ENCODE measurements at places on chromosomes 3 and 15.

GRCh38 chr15:44081026-44082013, 113.8 kb downstream of the FRMD5 start:
- DNase-seq: no peak

- DNase-seq: no peak
Measured at GRCh38 chr3:116154389-116154788, 290.9 kb downstream of the LSAMP start.

DNA sequence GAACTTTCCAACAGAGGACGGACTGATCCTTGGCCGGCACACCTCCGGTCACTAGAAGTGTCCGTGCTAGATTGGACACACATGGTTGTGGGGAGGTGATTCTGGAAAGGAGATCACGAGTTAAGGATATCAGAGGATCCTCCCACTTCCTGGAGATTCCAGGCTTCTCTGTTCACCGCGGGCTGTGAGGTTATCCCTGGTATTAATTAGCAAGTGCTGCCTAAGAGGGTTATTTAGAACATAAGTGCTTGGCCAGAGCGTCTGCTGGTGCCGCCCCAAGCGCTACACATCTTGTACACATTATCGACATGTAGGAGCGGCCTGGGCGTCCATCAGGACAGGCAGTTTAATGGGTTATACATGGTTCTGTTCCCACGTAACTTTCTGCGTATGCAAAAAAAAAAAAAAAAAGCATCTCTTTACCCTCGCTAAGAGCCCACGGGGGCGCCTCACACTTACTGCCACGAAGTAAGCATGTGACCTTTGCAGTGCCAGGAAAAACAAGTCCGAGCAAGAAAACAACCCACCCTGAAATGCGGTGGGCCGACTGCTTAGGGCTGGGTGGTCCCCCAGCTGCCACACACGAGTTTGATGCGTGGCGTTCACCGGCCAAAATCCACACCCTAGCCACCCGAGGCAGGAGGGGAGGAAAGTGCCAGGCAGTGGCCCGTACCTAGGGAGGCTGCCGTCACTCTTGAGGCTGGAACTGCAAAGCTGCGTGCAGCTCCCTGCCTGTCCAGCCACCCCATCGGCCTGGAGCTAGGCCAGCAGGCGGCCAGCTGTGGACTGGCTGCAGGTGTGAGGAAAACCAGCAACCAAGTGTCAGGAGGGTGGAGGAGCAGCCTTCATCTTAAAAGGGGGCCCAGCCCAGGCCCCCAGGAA, 78.0 kb downstream of the CPN2 start:
- no peak for DNase-seq

GRCh38 chr15:40495516-40495915, 24.7 kb downstream of the CHST14 start:
- no peak for DNase-seq

- no peak for DNase-seq
Measured at GRCh38 chr15:65346856-65347598, 30.8 kb downstream of the IGDCC3 start.

GRCh38 chr3:46848271-46849044, 14.8 kb downstream of the MYL3 start:
- DNase-seq: no peak

- no peak for DNase-seq
Measured at GRCh38 chr3:130457671-130458070, 59.3 kb upstream of the COL6A6 start.

GRCh38 chr15:36884936-36885635, 215.3 kb downstream of the MEIS2 start:
- DNase-seq: no peak

DNA sequence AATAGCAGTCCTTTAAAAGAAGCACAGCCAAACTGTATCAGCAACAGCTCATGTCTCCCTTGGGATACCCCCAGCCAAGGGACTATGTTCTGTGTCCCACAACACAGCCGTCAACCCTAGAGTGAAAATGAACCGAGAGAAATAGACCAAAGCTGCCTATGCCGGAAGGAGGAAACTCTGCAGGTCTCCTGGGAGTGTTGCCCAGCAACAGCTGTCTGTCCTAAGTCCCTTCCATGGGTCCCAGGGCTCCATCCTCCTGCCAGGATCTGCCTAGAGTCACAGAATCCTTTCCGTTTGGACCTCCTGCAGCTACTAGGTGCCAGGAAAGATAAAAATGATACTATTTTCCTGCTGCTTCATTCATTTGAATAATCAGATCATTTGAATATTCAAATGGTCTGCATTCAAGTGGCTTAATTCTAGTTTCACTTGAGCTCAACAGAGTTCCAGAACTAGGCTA, 53.1 kb downstream of the TRANK1 start:
- DNase-seq: no peak

DNA sequence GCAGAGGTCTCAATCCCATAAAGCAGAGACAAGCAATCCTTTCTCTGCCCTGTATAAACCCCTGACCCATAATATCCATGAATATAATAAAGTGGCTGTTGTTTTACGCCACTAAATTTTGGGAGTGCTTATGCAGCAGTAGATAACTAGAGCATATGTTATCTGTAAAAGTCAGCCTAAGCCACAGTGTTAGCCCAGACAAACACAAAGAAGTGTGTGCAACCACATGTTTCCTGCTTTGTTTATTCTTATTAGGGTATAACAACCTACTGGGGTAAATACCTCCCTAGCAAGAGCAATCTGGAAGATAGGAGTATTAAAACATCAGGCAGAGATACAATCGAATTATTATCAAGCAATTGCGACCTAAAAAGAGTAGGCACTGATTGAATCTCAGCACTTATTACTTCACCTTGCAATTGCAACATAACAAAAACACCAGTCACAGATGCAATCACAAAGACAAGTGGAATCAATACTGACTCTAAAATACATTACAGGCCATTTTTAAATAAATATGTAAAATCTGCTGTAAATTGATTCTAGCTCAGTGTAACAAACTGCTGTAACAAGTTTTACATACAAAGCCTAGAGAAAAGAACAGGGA, 94.6 kb upstream of the UBE2E2 start:
- no peak for DNase-seq

DNA sequence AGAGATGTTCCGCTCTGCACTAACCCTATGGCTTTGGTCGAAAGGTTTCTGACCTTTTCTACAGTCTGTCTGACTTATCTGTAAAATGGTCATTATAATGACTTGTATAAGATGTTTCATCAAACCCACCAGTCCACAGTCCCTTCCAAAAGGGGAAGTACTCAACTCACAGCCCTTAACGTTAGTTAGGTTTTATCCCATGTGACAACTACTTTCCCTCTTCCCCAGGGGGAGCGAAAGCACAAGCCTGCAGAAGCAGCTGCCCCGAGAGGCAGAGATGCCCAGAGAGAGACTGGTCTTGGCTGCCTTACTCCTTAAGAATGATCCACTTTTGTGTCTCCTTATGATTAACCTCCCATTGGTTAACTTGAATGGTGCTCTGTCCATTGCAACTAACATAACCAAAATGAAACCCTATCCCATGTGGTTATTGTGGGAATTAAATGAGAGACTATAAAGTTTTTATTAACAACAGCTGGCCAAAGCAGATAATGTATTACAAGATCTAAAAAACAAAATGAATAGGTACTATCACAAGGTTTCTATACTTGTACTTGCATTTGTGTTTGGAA, 6.4 kb downstream of the ASTE1 start:
- no peak for DNase-seq

- DNase-seq: no peak
Measured at GRCh38 chr3:113441051-113441770, at the start of gene CFAP44. TSS of gene CFAP44 (minus strand) at chr3:113441493. CDS start at chr3:113433664, 7,829 bp downstream.

- no peak for DNase-seq
Measured at GRCh38 chr3:100256731-100257151, 4.1 kb upstream of the TBC1D23 start.

DNA sequence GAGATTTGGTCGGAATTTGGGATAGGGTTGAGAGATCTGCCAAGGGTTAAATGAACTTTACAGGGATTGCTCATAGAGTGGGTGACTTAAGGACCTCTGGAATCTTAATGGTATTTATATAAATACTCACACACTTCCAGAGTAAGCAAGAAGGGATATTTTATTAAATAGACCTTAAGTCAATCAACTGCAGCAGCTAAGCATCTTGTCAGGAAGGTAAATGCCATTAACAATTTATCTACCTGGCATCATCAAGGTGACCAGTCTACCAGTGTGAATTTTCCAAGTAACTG, 123.9 kb downstream of the FEZF2 start:
- DNase-seq: no peak

GRCh38 chr3:100155128-100155527, 40.8 kb upstream of the FILIP1L start:
- no peak for DNase-seq

GRCh38 chr15:56774356-56774755, 41.0 kb upstream of the ZNF280D start:
- DNase-seq: no peak

- DNase-seq: no peak
Measured at GRCh38 chr15:31476236-31476810, 149.7 kb downstream of the KLF13 start.

- no peak for DNase-seq
Measured at GRCh38 chr15:40844696-40845030, 815 bp downstream of the SPINT1 start.

Measured in NCI-H1417 treated with DMSO at 0.1 percent for 48 hours (cell line).